ENCODE measurements at places on chromosomes 1 and 21. TPM values are rescaled to one million over a fixed set of nuclear protein-coding genes. Genes with fewer than 3 reads are reported as not detected.

PALMD gene
- total RNA-seq, result not detected

NBPF19 gene
- total RNA-seq, result 5.8 TPM

ACOT11 gene
- 4.0 TPM for total RNA-seq

LRRIQ3 gene
- 0.23 TPM for total RNA-seq

GBP5 gene
- total RNA-seq, result not detected

CDCP2 gene
- not detected for total RNA-seq

GSTM1 gene
- total RNA-seq, result not detected

ESPN gene
- 16.3 TPM for total RNA-seq

PACC1 gene
- total RNA-seq, result 15.7 TPM

OR2T35 gene
- total RNA-seq, result not detected

DONSON gene
- 36.2 TPM for total RNA-seq

SYT6 gene
- 0.60 TPM for total RNA-seq

SMCP gene
- not detected for total RNA-seq

AKNAD1 gene
- not detected for total RNA-seq

ZZZ3 gene
- 32.0 TPM for total RNA-seq

OPTC gene
- not detected for total RNA-seq

PDC gene
- not detected for total RNA-seq

CELA2A gene
- total RNA-seq, result not detected

ATP1A2 gene
- not detected for total RNA-seq

LMOD1 gene
- 0.11 TPM for total RNA-seq

CTSK gene
- 3.2 TPM for total RNA-seq

C1orf94 gene
- total RNA-seq, result not detected

MROH9 gene
- not detected for total RNA-seq

All from Caco-2 (cell line).